ENCODE measurements at places on chromosomes 5 and 9. TPM values are rescaled to one million over a fixed set of nuclear protein-coding genes. Genes with fewer than 3 reads are reported as not detected.

DNA sequence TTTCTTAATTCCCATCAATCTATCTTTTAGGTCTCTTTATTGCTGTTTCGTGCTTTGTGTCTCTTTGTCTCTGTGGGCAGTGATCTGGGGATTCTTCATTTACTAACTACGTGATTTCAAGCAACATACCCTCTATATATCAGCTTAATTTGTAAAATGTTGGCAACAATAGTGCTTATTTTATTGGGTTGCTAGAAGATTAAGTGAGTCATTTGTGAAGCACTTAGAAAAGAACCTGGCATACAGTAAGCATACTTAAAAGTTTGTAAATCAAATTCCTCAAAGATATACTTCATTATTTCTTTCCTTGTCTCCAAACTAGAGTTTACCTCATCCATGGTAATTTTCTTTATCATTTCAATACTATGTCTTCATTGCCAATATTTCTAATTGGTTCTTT is 669.7 kb downstream of the MAT2B start:
- no peak for DNase-seq

DNA sequence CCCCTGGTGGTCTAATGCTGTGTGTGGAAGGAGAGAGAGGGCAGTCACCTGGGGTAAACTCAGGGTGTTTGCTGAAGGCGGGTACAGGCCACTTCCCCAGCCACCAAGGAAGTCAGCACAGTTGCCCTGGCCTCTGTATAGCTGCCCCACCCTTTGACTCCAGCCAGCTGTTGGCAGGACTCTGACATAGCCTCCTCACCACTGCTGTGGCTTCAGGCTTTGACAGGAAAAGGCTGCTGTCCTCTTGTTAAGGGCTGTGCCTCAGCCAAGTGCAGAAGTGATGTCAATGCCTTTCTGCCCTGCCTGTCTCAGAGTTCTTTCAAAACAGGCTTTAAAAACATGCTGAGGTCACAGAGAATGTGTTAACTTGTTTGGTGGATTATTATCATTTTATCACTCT is 487.2 kb upstream of the KLF4 start:
- no peak for DNase-seq

DNA sequence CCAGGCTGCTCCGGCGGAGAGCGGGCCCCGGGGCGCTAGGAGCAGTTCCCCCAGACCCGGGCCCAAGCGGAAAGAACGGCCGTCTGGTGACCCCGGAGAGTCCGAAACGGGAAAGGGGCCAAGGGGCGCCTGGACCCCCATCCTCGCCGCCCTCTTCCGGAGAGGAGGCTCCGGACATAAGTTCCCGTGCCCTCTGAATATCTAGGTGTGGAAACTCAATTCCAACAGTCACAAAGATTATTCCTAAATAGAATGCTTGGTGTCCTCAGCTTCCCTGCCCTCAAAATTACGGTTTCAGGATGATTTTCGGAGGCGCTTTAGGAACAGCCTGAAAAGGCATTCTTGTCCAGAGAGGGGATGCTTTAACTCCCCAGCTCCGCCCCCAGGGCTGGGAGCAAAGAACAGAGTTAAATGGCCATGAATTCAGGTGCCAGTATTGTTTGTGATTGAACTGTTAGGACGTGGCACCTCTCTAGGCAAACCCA is 681 bp upstream of the LHFPL2 start:
- no peak for DNase-seq

- DNase-seq: no peak
Observed at GRCh38 chr9:113798062-113799030, 77.8 kb upstream of the ZNF618 start.

DNA sequence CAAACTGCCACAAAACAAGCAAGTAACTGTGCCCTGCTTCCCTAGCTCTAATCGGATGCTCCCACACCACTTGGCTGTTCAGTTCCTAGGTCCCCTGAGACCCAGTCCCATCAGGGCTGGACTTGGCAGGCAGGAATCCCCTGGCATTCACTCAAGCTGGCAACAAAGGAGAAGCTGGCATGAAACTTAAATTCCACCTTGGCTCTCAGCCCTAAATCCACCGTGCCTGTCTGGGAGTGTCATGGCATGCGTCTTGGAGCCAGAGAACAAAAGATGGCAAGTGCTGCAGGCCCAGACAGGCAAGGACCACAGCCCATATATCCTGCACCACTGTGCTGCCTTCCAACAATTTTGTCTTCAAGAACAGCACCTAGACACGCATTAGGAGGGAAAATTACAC is 38.2 kb downstream of the ETF1 start:
- DNase-seq: no peak

- no peak for DNase-seq
Observed at GRCh38 chr5:63081402-63081801, 502.8 kb downstream of the LRRC70 start.

DNA sequence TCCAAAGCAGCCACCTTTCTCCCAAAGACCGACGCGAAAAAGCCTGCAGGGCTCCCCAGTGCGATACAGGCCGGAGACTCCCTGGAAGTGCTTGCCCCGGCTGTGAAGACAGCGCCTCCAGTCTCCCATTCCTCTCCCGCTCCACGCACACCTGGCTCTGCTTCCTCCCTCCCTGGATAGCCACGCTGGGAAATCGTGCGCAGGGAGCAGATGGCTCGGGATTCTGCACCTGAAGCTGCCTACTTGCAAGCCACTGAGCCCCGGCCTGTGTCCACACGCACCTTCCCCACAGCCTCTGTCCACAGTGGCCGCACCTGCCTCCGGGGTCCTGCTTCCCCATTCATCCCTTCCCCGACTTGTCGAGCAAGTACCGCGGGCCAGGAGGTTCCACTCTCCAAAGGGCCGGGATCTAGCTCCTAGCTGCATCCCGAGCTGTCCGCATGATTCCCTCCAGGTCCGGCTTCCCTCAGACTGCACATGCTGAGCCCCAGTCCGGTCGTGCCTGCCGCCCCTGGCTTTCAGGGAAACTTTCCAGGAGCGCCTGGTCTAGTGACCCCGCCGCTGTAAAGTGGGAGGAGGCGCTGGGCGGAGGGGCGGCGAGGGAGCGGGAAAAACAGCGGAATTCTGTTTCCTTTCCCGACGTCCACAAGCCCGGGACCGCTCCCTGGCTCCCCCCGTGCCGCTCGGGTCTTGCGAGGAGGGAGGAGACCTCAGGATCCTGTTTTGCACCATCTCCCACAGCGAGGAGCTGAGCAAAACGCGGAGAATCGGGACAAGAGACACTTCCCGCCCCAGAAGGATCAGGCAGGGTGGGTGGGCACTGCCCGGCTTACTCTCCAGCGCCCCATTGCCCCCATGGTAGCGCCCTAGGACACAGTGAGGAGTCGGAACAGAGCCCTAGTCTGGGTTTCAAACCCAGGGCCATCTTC is 2.0 kb downstream of the SEMA6A start:
- no peak for DNase-seq

DNA sequence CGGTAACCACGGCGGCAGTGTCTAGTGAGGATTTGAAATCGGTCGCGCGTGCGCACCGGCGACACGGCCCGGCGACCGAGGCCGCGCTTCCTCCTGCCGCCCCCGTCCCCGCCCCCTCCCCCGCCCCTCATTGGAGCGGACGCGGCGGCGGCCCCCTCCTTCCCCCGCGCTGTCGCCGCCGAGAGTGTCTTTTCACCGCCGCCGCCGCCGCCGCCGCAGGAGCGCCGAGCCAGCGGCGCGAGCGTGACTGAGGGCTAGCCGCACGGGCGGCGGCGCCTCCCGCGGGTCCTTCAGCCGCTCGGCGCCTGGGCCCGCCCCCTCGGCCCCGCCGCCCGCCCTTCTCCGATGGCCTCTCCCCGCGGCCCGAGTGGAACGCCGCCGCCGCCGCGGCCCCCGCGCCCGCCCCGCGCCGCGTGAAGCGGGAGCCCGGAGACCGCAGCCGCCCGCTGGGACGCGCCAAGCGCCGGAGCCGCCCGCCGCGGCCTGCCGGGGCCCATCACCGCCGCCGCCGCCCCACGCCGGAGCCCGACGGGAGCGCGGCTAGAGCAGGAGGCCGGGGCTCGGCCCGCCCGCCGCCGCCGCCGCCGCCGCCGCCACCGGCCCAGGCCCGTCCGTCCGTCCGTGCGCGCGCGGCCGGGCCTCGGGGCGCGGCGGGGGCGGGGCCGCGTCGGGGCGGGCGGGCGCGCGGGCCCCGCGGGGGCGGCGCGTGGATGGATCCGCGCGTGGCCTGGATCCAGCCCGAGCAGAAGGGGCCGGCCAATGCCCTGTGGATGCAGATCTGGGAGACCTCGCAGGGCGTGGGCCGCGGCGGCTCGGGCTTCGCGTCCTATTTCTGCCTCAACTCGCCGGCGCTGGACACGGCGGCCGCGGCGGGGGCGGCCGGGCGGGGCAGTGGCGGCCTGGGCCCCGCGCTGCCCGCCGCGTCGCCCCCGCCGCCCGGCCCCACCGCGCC is at the start of gene TENT4A:
Gene TENT4A (plus strand): TSS at position 159 of the 952 bp plus-strand sequence. CDS start 552 bp downstream, at position 711.
- DNase-seq: no peak

IFNA1 gene
- total RNA-seq: not detected

DNA sequence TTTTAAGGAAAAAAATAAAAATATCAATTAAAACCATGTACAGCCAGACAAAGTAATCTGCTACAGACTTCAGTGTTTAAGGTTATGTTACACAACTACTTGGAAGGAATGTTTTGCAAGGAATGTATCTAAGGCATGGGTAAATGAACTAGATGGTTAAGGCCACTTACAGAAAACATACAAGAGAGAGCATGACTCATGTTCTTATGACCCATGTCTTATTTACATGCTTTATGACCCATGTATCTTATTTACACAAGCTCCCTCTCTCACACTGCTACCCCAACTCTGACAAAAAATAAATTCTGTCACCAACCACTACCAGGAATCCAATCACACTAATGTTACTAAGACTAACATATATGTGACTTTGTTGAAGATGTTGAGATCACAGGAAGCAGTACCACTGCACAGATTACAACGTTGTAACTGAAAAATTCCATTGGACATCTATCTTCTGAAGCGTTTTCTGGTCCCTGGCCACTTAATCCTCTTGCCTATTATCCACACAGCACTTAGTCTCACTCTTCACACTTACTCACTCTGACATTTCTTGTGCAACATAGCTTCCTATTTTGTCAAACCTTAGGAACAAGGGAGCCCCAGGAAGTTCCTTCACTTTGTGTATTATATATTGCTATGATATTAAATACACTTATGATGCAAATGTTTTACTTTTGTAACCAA is 1630.1 kb upstream of the C9orf72 start:
- no peak for DNase-seq

ASPN gene
- total RNA-seq: not detected

DNA sequence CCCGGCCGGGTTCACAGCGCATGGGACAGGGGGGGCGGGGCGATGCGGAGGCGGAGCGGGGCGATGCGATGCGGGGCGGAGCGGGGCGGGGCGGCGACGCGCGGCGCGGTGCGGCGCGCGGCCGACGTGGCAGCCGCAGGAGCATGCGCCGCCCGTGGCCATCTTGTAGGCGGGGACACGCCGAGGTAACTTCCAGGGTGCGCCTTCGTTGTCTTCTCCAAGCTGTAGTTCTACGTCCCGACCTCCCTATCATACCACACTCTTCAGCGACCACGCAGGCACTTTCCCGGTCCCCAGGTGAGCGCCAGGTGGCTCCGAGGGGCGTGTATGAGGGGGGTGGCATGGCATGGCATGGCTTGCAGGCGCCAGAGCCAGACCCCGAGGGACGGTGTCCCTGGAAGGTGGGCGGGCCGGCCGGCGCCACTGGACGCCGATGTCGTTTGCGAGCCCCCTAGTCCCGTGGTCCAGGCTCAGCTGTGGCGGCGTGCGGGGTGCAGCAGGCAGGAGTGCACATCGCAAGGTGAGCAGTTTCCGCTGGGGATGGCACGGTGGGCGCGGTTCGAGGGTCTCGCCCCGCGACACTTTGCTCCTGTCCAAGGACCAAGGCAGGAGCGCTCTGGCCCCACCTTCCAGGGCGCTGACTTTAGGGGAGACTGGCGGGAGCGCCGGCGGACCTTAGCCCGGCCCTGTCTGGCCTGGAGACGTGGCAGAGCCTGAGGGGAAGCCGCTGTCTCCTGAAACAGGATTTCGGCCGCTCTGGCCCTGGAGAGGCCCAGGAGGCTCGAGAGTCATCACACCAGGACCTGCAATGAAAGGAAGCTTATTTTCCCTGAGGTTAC is at the start of gene PRRC1:
Gene PRRC1 (plus strand): TSS at position 161 of the 839 bp plus-strand sequence. CDS start 5,840 bp downstream, outside the sequence.
- peak; percentile 23 for DNase-seq

- no peak for DNase-seq
Observed at GRCh38 chr5:54404568-54404967, 50.9 kb upstream of the HSPB3 start.

FOXD4L3 gene
- 0.11 TPM for total RNA-seq

TEK gene
- total RNA-seq: not detected

- DNase-seq: no peak
Observed at GRCh38 chr9:14081745-14082144, 232.2 kb downstream of the NFIB start.

GRCh38 chr5:132059043-132059695 is 1.3 kb upstream of the IL3 start:
- DNase-seq: no peak

GRCh38 chr5:94470802-94471201 is 147.6 kb downstream of the KIAA0825 start:
- no peak for DNase-seq

ADAMTSL1 gene
- 0.10 TPM for total RNA-seq

LTC4S gene
- 2.0 TPM for total RNA-seq

LCN6 gene
- total RNA-seq: not detected
